ENCODE measurements at places on chromosomes 3 and 15.

- peak; percentile 30 for DNase-seq
Measured at GRCh38 chr3:184133840-184134745, 1.1 kb upstream of the EIF2B5 start.

GRCh38 chr15:40103864-40104271 is 4.8 kb downstream of the BMF start:
- no peak for DNase-seq

- DNase-seq = no peak
Measured at GRCh38 chr3:172084871-172085556, 45.6 kb downstream of the FNDC3B start.

DNA sequence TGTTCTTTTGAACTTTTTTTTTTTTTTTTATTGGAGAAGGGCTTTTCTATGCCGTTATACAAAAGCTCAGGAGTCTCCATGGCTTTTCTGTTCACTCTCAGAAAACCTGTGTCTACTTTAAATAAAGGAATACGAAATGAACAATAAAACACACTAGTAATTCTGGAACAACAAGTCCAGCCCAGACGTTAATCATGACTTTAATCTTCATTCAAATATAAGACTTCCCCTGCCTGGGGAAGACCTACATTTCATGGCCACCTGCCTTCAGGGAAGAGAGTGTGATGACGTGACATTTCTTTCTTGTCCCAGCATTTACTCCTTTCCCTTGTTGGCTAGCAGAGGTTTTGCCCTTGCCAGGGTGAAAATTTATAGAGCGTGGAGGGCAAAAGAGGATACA is 564.5 kb downstream of the PDCD6IP start:
- DNase-seq = no peak

GRCh38 chr15:65204236-65204930 is 6.9 kb downstream of the CILP start:
- no peak for DNase-seq

- DNase-seq = no peak
Measured at GRCh38 chr3:102574355-102574754, 139.5 kb downstream of the ZPLD1 start.

DNA sequence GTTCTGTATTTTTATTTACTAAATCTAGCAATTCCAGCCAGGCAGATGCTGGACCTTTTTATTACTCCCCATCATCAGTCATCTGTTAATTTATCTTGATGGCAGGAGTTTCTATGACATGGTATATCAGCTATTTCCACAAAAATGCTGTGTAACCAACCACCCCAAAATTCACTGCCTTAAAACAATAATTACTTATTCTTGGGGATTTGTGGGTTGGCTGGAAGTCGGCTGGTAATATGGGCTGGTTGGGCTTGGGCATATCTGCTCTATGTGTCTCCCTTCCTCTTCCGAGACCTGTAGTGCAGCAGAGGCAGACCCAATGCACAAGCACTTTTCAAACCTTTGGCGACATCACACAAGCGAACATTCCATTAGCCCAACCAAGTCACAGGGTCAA is 92.1 kb upstream of the UBE2E1 start:
- DNase-seq = no peak
